ENCODE measurements at places on chromosomes 16 and 17.
A peak's percentile ranks its signal among the peaks of the same experiment; 100 is the strongest.

DNA sequence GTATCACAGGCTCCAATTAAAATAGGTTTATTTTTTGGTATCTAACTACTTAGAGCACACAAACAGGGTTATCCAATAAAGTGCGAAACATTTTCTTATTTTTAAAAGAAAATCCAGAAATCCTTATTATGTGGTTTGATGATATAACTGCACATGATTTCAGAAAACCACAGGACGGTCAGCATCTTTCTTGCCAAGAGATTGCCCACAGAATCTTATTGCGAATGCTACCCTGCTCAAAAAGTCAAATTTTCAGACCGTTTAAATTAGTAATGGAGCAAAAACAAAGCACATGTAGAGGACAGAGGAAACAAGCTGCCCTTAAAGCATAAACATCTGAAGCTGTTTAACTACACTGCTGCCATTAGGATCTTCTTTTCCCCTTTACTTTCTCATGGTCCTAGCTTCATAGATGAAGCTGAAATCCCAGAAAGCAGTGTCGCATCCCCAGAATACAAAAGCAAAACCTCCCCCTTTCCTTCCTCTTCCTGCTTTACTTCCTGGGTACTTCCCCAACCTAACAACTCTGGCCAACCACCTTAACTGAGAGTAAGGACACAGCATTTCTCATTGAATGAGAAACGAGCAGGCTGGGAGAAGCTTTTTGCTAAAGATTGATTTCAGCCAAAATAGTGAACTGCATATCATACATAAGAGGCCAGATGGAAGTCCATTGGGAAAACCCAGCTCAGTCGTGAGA is 43.7 kb downstream of the CMTM4 start:
- DNase-seq: no peak

DNA sequence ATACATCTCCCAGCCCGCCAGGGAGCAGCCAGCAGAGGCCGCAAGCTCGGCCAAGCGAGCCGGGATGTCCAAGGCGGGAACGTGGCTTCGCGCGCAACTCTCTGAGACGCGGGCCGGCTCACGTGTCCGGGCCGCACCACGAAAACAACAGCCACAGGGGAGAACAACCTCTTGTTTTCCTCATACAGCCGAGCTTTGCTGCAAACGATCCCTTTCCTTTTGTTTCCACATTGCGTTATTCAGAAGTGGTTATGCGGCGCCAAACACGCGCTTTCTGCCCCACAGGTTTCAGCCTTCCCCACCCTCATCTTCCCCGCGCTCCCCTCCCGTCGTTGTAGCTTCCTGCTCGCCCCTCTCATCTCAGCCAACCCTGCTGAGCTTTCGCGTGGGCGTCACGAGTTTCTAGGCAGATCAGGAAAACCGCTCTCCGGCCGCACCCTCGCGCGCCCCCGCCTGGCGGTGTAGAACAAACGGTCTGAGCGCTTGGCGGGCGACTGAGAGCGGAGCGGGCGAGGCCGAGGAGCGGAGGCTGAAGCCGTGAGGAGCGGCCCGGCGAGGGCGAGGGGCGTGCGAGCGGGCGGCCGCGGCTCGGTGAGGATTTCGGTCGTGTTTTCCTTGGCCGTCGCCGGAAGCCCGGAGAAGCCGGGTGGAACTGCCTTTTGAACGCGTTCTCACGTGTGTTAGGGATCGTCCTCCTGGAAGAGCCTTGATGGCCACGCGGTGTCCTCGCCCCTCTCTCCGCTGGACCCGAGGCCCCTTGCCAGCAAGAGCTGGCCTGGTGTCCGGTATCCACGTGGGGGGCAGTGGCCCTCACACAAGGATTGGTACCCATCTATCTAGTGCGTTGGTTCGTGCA is 6.6 kb upstream of the SMARCD2 start:
- DNase-seq: peak; percentile 87

DNA sequence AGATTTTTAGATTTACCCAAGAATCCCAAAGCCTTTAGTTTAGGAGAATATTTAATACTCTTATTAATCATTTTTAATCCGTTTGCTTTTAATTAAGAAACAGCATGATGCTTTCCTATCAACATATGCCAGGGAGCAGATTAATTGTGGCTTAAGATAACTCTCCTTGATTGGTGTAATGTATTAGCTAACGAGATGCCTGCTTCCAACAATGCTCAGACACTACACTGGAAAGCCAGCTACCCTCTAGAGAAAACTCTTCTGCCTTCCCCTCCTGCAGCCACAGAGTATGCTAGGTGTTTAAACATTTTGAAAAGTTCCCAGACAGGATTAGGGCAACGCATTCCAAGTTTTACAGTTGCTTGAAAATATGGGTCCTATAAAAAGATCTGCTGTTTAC is 142.2 kb downstream of the AATF start:
- DNase-seq: no peak

- no peak for DNase-seq
These were observed 1.4 kb upstream of the CA7 start for GRCh38 chr16:66842765-66843164.

DNA sequence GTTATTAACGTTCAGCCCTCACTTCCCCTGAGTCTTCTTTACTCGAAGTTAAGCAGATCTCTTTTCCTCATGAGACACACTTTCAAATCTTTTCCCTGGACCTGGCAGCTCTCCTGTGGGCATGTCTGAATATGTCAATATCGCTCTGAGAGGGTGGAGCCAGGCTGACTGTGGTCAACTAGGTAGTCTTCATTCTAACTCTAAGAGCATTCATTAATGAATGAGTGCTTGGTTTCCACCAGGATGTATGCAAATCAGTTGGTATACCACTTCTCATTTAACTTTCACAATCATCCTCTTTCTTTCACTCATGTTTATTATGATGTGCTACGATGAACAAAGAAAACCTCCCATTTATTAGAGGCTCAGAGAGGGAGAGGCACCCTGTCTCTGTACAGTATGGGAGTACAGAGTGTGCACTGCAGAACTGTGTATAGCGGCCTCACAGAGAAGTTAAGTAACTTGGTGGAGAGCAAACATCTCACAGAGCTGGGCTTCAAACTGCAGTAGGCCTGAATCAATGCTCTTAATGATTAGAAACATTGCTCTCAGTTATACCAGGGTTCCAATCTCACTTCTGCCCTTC is 39.9 kb downstream of the OTOA start:
- DNase-seq: no peak

All from activated CD4-positive, CD25-positive, alpha-beta regulatory T cell treated with anti-CD3 and anti-CD28 coated beads, Interleukin-2, amount 50 U/mL, for 16 hours (primary cell).